Karpas-422 (cell line): ENCODE measurements at places on chromosomes 6 and 20. TPM values are rescaled to one million over a fixed set of nuclear protein-coding genes. Genes with fewer than 3 reads are reported as not detected.

- DNase-seq, result no peak
Measured at GRCh38 chr6:149150801-149151398, 166.6 kb upstream of the TAB2 start.

DNA sequence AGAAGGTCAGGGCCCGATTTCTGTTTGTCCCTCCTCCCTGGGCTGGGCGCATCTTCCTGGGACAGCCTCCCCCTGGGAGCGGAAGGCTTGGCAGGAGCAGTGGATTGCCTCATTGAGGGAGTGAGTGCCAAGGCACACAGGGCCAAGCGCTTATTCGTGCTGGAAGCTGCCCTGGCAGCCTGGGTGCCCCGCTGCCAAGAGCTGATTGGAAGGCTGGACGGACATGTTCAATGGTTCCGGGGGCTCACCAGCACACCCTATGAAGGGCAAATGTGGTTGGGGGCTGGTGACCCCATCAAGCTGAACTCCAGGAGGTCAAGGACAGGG is 10.3 kb upstream of the ZNF831 start:
- no peak for DNase-seq

DNA sequence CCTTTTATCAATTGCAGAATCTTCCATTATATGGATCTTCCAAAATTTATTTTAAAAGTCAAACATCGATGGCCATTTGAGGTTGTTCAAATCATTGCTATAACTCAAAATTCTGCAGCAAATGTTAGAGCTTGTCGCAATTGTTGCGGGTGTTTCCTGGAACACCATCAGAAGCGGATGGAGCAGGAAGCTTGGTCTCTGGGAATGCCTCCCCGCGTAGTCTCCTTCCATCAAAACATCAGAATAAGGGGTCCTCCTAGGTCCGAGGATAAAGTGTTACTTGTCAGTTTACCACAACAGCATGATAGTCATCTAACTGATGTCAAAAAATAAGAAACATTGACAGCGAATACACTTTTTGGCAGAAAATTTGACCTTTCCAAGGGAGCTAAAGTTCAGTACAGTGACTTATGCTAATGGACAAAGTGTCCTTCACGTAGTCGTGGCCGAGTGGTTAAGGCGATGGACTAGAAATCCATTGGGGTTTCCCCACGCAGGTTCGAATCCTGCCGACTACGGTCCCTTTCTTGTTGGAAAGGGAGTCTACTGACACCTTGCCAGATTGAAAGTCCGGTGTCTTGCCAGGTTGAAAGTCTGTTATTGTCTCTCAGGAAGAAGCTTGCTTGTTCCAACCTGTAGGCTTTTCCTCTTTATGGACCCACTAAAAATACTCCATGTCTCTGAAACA is 59.0 kb upstream of the ZNF184 start:
- no peak for DNase-seq

The MAP3K4 gene
- 22.4 and 29.9 TPM in 2 replicates for total RNA-seq

DNA sequence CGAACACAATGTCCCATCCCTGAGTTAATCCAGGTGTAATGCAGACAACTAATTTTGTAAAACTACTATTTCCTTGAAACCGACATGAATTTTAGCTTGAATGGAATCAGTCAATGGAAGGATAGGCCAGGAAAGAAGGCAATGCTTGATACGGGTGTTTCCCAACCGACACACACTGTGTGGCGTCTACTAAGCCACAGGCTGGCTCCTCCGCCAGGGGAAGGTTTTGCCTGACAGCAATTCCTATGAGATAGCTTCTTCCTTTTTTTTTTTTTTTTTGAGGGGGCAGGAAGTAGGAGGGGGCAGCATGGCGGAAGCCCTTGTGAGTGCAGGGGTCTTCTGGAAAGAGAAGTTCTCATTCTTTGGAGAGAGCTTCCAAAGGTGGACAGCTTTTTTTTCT is 12.0 kb upstream of the LAMA4 start:
- no peak for DNase-seq

DNA sequence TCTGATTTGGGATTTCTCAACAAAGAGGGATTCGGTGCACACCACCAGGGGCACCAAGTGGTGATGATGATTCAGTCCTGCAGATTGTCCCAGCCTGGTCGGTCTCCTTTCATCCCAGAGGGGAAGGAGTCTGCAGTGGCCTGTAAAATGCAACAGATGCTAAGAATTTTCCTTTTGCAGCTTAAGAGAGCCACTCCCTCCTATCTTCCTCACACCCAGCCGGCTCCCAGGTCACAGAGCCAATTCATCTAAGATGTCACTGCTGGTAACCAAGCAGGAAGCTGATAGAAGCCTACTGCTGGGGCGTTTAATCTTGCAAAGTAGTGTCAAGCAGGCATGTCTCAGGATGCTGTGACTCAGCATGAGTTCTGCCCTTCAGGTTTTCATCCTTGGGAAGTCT is 203.8 kb upstream of the LRFN2 start:
- no peak for DNase-seq

The TP53INP2 gene
- 4.6 and 8.1 TPM in 2 replicates for total RNA-seq

The OR2H2 gene
- not detected in 2 replicates for total RNA-seq

The PLN gene
- total RNA-seq, result not detected in 2 replicates

The ACAT2 gene
- total RNA-seq, result 72.9 and 79.7 TPM in 2 replicates

- DNase-seq, result no peak
Measured at GRCh38 chr6:39091220-39091619, 23.8 kb downstream of the SAYSD1 start.

- DNase-seq, result no peak
Measured at GRCh38 chr6:96234444-96234843, 218.7 kb downstream of the FUT9 start.

The RAET1E gene
- total RNA-seq, result not detected in 2 replicates

DNA sequence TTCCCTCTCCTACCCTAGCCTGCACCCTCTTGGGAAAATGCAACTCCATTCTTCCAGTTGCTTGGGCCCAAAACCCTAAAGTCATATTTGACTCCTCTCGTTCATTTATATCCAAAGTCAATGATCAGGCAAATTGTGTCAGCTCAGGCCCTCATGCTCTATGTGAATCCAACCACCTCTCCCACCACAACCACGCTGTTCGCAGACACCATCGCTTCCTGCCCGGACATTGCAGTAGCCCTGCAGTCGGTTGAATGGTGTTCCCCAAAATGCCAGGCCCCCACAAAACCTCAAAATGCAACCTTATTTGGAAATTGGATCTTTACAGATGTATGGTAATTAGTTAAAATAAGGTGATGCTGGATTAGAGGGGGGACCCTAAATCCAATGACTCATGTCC is 98.3 kb downstream of the PREX1 start:
- no peak for DNase-seq

The OR12D3 gene
- not detected in 2 replicates for total RNA-seq

The FOXS1 gene
- not detected in 2 replicates for total RNA-seq

- DNase-seq, result no peak
Measured at GRCh38 chr20:51563486-51564332, 21.2 kb upstream of the NFATC2 start.

GRCh38 chr6:35392111-35392702 is 49.8 kb downstream of the PPARD start:
- peak; percentile 38 for DNase-seq

DNA sequence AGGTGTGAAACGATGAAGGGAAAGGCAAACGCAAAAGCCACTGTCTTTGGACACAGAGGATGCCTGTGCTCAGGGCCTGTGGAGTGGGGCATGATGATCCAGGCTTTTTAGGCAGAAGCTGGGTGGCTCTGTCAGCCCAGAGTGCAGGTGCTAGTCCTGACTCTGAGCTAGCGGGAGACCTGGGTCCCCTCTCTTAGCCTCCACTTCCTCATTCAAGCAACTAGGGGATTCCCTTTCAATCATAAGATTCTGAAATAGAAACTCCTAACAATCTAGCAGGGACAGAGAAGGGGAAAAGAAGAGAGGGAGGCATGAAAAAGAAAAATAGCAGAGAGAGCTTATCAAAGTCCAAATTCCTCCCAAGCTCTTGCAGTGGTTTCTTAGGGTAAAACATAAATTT is 7.6 kb upstream of the HIVEP2 start:
- DNase-seq, result no peak

The IL17A gene
- total RNA-seq, result not detected in 2 replicates

DNA sequence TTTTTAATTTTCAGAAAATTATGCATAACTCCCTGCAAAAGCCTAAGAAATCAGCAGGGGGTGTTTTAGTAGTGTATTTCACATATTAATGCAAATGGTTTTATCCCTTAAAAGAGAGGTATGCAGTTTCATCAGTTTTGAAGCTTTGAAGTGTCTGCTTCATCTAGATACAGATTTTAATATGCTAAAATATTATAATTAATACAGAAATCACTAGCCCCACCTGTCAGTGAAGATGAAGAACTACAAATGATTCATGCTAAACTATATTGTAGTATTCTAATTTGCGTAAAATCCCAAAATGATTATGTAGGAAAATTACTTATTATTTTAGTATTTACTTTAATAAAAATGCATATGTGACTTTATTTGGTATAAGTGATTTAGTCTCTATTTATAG is 2.9 kb upstream of the TFB1M start:
- DNase-seq, result peak; percentile 67
